Activated naive CD8-positive, alpha-beta T cell treated with anti-CD3 and anti-CD28 coated beads, Interleukin-2, amount 10 ng/mL, durations not matched to agents 7 days and 5 days (primary cell): ENCODE measurements at places on chromosomes 3 and 15. TPM values are rescaled to one million over a fixed set of nuclear protein-coding genes. Genes with fewer than 3 reads are reported as not detected.

- no peak for DNase-seq
These were observed 99.8 kb upstream of the NR2F2 start for GRCh38 chr15:96230526-96231181.

DNA sequence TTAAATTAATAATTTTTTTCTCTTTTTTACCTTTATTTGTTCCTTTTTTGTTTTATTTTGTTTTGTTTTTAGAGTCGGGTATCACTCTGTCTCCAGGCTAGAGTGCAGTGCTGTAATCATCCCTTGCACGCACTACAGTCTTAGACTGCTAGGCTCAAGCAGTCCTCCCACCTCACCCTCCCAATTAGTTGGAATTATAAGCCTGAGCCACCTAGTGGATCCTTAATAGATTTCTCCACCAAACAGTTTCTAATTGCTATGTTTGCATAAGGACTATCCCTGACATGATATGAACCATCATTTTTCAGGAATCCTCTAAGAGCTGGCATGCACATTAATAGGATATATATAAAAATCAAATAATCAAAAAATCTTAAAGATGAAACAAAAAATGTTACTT is 993.2 kb downstream of the OTOL1 start:
- no peak for DNase-seq

DNA sequence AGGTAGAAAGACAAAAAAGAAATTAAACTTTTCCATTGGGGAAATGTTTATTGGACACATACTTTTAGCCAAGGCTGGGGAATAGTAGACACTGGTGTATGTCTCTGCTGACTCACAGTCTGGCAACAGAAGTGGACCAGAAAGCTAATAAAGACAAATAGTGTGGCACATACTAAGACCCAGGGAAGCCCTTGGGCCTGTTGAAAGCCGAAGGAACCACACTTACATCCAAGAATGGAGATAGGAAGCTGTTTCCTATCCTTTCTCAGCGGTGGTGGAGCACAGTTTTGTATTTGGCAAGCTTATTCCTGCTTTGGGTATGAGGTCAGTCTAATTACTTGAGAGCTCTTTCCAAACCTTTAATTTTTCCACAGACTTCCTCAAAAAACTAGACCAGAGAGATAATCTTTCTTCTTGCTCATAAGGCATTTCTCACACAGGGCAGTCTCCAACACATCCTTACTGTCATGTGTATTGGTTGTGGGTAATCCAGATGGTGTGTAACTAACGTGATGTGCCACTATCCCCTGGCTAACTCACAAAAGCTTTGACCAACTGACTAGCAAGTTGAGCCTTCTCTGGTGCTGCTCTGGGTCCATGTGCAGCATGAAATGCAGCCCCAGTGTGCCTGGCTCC is 279.1 kb upstream of the IGF1R start:
- DNase-seq = no peak

GRCh38 chr3:20310629-20311028 is 124.6 kb upstream of the SGO1 start:
- DNase-seq = no peak

Gene FGF7
- not detected for total RNA-seq

- no peak for DNase-seq
These were observed 7.9 kb downstream of the VGLL4 start for GRCh38 chr3:11635680-11636393.
